ENCODE measurements at places on chromosomes 5 and 9.

DNA sequence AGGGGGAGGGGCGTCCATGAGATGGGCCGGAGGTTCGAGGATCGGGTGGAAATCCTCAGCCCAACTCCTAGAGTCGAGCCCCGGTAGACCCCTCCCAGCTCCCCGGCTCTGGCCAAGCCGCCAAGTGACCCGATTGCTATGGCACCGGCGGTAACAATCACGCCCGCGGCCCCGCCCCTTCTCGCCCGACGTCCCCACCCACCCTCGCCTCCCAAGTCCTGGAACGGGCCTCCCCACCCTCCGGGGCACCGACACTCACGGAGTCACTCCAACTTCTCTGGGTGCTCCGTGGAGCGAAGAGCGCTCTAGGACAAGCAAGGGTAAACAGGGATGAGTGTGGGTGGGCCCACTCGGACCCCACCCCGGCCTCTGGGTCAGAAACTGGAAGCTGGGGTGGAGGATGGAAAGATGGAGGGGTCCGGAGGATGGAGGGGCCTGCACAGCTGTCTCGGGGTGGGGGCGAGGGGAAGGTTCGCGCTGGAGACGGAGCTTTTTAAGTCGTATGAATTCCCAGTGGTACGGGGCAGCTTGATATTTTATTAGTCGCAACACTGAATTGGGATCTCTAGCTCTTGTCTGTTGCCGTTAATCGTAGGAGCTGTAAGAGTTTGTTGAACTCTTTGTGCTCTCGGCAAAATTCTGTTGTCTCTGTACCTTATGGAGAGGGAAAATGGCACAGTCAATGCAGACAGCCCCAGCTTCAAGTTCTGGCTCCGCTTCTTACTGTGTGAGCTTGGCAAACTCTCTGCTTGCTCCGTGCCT, at the start of gene SPACA9:
SPACA9 (plus strand) TSS at position 204 of the 762 bp plus-strand sequence. CDS start 5,050 bp downstream, outside the sequence.
- DNase-seq, result peak; percentile 68

GRCh38 chr5:158879993-158880392, 219.7 kb downstream of the EBF1 start:
- DNase-seq, result no peak

DNA sequence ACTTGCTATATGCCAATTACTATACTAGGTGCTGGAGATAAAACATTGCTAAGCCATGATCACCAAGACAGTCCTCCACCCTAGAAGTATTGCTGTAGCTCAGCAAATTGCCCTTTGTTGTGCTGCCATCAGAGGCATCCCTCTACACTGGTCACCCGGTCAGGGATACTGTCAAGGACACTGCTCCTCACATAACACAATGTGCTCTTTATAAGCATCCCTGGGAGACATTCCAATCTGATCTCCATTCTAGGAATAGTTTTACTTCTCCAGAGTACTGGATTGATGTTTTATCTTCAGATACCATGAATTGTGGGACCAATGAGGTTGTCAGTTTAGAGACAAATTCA, 10.4 kb upstream of the DNAJA1 start:
- DNase-seq, result no peak

GRCh38 chr5:64158827-64159226, 6.8 kb upstream of the RNF180 start:
- DNase-seq, result no peak

DNA sequence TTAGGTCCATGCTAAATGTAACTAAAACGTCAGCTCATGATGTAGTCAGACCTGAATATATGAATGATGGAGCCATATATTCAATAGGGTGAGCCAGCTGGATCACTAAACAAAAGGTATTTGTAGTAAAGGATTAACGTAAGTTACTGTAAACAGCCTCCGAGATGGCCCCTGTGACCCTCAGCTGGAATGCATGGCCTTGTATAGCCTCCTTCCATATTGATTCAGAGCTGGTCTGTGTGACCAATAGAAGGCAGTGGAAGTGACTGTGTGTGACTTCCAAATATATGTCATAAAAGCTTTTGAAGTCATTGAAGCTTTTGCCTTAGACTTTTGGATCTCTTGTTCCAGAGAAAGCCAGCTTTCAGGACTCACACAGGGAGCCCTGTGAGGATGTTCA, 154.4 kb upstream of the CHD1 start:
- DNase-seq, result no peak

DNA sequence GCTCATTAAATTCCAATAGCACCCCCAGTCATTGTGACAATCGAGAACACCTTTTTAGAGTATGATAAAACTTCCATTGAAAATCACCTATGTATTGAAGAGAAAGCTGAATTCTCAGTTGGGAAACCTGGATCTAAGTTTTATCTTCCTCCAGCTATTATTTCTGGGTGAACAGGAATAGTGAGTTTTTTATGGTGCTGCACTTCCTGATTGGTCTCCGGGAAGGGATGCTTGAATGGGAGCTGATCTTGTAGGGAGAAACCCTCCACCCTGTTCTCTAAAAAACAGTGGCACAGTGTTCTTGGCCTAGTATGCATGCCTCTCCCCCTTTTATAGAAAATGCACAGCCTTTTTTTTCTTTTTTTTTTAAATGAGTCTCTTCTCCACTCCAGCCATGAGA, 112.2 kb downstream of the ACTBL2 start:
- no peak for DNase-seq

GRCh38 chr5:136764601-136765000, 399.3 kb upstream of the TRPC7 start:
- no peak for DNase-seq

DNA sequence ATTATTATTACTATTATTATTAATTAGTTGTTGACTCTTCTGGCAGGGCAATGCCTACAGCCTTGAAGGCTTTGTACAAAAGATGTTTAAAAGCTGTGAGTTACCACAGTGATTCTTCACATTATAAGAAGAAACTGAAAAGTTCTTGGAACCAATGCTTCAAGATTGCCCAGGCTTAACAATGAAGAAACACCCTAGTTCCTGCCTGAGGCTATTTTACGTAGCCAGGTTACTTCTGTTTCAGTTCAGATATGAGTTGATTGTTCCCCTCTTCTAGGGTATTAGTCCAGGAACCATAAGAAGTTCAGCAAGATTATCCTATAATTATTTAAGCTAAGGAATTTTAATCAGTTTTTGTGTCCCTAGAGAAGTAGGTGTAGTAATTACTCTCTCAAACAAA, 154.6 kb upstream of the CDH12 start:
- no peak for DNase-seq

All from nephron progenitor cell (in vitro differentiated cells).